ENCODE measurements at places on chromosomes 16 and 17.

- no peak for DNase-seq
These were observed 1.9 kb downstream of the SLC16A3 start for GRCh38 chr17:82230609-82231311.

DNA sequence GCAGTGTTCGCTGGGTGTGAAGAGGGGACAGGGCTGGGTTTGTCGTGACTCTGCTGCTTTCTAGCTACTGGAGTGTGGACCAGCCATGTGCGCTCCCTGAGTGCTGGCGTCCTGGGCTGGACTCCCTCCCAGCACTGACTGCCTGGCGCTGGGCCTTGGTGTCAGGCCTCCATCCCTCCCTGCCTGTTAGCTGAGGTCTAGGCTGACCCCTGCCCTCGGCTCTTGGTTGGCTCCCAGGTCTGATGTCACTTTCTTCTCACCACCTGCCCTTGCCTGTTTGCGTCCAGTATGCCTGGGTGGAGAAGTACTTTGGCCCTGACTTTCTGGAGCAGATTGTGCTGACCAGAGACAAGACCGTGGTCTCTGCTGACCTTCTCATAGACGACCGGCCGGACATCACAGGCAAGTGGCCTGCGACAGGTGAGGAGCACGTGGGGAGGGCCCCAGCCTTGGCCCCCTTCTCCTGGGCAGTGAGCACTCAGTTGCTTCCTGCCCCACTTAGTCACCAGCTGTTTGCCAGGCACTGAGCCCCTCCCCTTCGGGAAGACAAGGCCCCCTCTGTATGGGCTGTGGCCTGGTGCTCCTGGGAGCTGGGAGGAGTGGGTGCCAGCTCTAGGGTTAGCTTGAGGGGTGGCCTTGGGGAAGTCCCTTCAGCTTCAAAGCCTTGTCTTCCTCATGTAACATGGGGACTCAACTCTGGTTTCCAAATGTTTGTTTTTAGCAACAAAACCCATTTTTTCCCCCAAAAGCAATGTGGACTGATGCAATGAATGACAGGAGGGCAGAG, 41.5 kb downstream of the NT5M start:
- DNase-seq = no peak

- DNase-seq = no peak
These were observed 5.2 kb downstream of the SLFN11 start for GRCh38 chr17:35368081-35368830.

GRCh38 chr17:73985466-73986015, 217.9 kb upstream of the RPL38 start:
- DNase-seq = no peak

DNA sequence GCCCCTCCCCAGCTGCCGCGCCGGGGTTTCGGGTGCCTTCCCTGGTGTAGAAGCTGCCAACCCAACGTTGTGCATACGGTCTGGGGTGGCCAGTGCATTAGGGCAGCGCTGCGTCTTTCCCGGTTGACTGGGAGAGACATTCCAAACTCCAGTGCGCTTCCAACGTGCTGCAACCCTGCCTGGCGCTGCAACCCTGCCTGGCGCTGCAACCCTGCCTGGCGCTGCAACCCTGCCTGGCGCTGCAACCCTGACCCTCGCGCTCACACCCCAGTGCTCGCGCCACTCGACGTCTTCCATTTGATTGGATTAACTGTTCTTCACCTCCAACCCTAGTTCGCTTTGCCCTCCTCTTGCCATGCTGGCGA, 488 bp upstream of the HAP1 start:
- DNase-seq = no peak

DNA sequence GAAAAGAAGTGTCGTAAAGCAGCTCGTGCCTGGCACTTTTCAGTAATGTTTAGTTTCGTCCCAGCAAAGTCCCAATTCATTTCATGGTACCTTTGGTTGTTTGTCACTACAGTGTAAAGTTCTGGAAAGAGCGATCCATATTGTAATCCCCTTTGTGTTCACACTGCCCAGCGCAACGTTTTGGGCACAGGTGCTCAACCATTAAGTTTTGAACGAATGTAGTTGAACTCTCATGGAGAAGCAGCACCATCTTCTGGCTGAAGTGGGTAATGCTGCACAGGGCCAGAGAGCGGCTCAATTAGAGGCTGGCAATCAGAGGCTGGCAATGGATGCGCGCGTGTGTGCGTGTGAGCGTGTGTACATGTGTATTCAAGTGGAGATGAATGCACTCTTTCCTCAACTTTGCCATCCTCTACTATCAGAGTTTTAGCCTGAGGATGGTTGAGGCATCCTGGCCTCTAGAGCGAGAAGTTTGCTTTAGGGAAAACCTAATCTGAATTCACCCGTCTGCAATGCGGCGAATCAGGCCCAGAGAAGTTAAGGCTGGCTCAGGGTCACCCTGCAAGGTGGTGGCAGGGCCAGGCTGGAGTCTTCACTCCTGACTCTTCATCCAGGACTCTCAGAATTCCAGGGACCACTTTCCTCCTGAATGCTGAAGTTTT, 29.9 kb downstream of the DYNLL2 start:
- peak; percentile 54 for DNase-seq

DNA sequence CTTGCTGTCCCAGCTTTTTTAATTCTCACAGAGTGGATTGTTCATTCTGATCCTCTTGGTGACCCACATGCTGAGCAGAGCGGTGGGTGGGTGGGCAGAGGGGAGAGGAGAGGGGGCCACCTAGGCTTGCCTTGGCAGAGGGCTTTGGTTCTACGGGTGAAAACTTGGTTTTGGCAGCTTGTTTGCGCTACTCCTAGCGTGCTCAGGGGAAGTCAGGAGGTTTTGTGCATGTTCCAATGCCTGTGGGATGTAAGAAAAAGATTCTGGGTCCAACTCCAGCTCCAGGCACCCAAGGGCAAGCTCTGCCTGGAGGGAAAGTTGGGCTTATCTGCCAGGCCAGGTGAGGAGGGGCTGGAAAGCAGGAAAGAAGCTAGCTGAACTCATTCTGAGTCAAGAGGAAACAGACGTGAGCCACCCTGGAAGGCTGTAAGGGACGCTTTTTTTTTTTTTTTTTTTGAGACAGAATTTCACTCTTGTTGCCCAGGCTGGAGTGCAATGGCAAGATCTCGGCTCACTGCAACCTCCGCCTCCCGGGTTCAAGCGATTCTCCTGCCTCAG, 169.1 kb downstream of the WSCD1 start:
- no peak for DNase-seq

GRCh38 chr16:70551788-70552187, 28.2 kb downstream of the SF3B3 start:
- no peak for DNase-seq

GRCh38 chr16:592518-593306, 2.8 kb downstream of the RAB40C start:
- DNase-seq = no peak

DNA sequence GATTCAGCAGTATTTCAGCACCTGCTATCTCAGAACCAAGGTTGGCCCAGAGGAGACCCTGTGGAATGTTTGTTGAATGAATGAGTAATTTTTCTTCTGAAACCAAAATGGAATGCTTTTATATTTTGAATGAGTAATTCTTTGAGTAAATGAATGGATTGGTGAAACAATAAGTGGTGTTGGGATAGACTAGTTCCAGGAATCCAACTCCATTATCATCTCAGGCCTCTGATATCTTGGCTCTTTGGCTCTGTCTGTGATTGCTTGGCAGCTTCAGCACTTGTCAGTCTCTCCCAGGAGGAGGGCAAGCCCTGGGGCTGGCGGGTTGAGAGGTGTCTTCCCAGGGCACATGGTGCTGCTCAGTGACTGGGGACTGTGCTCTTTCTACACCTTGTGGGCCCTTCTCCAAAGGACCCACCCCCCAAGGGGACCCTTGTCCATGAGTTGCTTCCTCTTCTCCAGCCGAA, 284.4 kb upstream of the FOXF1 start:
- no peak for DNase-seq

DNA sequence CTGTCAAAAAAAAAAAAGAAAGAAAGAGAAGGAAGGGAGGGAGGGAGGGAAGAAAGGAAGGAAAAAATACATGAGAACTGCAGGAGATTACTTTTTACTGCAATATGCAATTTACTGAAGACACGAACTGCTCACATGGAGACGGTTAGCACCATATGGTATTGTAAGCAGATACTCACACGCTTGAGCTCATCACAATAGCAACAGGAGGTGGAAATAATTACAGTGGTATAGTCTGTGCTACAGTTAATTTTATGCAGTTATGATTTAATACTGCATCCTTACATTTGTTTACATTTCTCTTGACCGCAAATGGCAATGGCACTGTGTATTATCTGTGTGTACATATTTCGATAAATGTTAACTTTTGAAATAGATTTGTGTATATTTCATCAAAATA, 21.4 kb upstream of the SLC46A1 start:
- DNase-seq = peak; percentile 43

GRCh38 chr16:24291932-24292331, 35.8 kb downstream of the CACNG3 start:
- no peak for DNase-seq

DNA sequence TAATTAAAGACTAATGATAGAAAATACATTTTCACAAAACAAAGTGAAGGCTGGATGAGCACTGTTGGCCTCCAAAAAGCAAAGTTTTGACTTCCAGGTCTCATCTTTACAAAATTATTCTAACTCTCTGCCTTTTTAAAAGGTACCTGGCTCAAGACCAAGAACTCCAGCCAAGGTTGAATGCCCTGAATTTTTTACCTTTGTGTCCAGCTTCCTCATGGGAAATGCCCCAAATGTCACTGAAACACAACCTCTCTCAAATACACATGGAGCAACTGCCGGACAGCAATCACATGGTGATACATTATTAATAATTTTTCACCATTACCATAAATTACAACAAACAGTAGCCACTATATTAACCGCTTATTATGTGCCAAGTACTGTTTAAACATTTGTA, 32.2 kb downstream of the ADAMTS18 start:
- DNase-seq = no peak

DNA sequence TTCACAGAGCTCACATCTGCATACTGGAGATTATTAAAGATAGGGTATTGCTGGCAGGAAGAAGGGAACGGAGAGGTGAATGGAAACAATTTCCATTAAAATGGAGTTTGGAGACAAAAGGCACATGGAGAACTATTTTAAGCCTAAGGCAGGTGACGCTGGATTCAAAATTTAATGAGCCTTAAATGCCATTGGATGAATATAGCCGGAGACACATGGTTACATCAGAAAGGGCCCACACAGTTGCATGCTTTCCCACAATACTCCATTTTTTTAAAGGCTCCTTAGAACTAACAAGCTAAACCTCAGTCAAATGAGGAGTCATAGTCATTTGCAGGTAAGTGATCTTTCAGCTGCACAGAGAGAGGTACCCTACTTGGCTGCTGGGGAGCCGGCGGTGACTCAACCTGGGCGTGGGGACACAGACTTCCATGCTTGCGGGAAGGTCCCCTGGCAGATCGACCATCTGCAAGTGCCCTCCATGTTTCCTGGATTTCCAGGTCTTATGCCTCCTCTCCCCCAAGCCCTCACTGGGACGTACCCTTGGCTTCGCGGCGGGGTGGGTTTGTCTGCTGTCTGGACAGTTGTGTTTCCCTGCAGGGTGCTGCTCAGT, 259.2 kb downstream of the CBLN1 start:
- no peak for DNase-seq

DNA sequence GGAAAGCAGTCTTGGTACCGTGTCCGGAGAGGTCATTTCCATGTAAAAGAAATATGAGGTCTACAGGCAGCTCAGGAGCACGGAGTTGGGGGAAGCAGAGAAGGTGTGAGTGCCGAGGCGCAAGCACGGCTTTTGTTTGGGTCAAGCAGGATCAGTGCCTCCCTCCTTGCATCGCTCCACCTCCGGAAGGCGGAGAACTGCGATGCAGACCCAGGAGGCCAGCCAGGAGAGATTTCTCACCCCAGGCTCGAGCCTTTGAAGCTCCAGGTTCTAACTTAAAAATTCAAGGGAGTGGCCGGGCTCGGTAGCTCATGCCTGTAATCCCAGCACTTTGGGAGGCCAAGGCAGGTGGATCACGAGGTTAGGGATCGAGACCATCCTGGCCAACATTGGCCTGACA, 25.0 kb downstream of the NAA60 start:
- DNase-seq = no peak

DNA sequence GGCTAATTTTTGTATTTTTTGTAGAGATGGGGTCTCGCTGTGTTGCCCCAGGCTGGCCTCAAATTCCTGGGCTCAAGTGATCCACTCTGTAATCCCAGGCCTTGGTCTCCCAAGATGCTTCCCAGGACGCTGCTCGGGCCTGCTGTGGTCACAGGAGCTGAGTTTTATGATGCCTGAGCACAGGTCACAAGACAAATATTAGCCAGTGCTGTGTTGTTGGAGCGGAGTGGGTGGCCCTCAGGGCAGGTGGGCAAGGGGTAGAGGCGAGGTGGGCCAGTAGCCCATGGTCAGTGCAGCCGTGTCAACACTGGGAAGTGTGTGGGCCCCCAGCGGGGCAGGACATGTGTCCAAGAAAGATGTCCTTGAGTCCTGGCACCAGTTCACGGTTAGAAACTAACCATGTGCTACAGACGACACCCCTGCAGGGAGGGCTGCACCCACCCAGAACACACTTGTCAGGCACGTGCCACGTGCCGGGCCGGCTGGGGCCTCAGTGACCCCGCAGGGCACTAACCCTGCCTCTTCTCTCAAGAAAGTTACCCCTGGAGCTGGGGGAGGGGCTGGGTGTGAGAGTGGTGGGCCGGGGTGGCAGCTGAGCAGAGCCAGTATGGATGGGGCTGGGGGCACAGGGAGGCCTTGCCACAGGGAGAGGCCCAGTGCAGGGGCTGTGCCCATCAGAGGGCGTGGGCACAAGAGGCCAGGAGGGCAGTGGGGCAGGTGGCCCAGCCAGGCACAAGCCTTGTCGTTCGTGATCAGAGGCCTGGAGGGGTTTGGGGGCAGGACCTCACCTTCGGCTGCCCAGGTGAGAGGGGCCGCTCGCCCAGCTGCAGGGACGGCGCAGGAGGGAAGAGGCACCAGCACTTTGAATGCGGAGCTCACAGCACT, 103.1 kb upstream of the CHMP6 start:
- no peak for DNase-seq

- DNase-seq = no peak
These were observed 20.1 kb upstream of the BCAR1 start for GRCh38 chr16:75271441-75272096.

- no peak for DNase-seq
These were observed 17.3 kb downstream of the MYO18A start for GRCh38 chr17:29162909-29163341.

GRCh38 chr16:533391-534123, 6.0 kb downstream of the CAPN15 start:
- no peak for DNase-seq

GRCh38 chr16:85844786-85845185, 45.3 kb downstream of the COX4I1 start:
- no peak for DNase-seq

DNA sequence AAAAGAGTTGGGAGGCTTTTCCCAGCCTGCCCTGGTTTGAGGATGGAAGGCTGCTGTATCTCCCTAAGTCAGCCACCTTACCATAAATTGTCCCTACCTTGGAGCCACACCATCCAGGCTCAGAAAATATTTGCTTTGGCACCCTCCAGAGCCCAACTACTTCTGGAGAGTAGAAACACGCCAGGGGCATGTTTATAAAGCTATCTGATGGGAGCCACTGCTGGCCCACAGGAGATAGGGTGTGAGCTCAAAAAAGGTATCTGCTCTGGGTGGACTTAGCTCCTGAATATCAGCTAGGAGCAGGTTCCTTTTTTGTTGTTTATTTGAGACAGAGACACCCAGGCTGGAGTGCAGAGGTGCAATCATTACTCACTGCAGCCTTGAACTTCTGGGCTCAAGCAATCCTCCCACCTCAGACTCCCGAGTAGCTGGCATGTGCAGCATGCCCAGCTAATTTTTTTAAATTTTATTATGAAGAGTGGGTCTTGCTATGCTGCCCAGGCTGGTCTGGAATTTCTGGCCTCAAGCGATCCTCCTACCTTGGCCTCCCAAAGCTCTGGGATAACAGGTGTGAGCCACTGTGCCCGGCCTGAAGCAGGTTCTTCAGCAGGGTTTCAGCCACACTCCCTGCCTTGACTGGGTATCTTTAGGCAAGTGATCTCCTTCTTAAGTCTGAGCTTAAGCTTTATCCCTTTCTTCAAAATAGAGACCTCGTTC, 147.1 kb downstream of the SALL1 start:
- DNase-seq = no peak
